ENCODE measurements at places on chromosomes 1 and 21. TPM values are rescaled to one million over a fixed set of nuclear protein-coding genes. Genes with fewer than 3 reads are reported as not detected.

- DNase-seq: no peak
These were observed 18.8 kb downstream of the JUN start for GRCh38 chr1:58765006-58765405.

GRCh38 chr1:5287178-5288150 lies 633.1 kb downstream of the AJAP1 start:
- DNase-seq: no peak

DNA sequence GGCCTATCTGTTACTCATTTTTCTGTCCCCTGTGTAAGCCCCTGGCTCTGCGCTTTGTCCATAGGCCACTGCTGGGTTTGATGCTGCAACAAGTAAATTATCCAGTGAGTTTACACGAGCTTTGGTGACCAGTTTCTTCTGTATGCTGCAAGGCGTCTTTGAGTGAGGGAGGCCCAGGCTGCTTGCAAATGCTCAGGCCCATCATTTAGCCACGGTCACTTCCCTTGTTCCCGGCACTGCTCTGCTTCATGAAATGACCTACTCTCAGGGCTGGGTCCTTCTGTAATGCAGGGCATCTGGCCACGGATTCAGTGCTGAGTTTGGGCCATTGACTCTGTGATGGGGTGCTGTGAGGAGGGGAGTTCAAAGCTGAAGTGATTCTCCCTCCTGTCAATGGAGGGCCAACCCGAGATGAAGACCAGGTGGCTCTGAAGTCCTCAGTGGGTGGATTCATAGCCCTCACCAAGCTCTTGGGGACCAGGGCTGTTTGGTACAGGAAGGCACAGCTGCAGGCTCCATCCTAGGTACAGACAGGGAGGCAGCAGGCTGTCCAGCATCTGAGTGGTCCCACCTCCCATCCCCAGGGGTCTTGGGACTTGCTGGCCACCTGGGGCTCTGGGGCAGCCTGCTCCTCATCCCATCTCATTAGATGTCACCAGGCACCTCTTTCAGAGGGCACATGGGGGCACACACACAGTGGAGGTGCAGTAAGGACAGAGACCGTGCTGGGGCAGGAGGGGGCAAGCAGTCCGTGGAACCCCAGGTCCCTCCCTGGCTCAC lies 21.7 kb downstream of the LHX4 start:
- DNase-seq: no peak

Gene CYP4B1
- 1.2 TPM for total RNA-seq

Gene LCE1C
- total RNA-seq: not detected

Measured in heart right ventricle (tissue), 16 donors.